NCI-H748 treated with DMSO at 0.1 percent for 48 hours (cell line): ENCODE measurements at places on chromosomes 16 and 17.
A peak's percentile ranks its signal among the peaks of the same experiment; 100 is the strongest.

GRCh38 chr16:62014319-62014923, 21.8 kb downstream of the CDH8 start:
- peak; percentile 68 for DNase-seq

DNA sequence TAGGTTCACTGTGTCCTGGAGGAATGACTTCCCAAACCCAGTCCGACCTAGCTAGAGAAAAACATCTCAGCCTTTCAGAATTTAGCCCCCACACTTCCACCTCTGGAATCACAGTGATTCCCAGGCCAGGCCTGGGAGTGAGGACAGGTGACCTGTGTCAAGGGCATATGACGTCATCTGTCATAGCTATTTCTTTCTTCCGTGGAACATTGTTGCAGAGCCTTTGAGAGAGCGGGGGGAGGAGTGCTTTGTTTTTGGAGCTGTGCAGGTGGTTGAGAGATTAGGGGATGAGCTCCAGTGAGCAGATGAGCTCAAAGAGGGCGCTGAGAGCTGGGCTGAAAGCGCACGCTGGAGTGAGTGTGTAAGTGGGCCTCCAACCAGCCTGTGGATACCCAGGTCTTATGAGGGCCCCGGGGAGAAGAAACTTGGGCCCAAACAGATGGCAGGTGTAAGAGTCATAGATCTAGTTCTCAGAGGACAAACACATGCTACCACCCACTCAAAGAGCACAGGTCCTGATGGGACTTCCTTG, 344.8 kb downstream of the SNX29 start:
- no peak for DNase-seq

DNA sequence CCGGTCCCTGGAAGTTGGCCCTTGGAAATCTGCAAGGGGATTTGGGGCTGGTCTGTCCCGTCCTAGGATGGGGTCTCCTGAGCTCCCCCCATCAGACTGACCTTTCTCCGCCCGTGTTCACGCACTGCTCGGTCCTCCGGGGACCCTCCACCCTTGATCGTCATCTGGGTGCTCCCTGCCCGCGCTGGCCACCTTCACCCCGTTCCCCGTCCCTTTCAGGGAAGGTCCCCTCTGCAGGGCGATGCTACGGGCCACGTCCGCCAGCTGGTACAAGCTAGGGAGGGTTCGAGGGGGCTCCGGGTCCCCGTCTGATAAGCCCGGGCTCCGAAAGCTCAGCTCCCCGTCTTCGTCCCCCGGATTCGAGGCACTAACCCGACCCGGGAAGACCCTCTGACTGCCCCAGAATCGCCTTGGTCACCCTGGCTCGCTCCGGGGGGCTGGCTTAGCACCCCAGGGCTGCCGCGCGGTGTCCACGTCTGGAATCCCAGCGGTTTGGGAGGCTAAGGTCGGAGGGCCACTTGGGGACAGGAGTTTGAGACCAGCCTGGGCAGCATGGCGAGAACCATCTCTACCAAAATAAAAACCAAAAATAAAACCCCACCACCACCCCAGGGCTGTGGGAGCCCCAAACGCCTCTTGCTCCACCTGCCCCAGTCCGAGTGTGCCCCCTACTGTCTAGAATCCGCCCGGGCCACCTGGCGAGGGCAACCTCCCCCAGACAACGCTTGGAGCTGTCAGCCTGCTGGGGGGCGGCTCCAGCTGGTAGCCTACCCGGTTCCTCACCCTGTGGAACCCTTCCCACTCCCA, 1.1 kb upstream of the SLC43A2 start:
- DNase-seq = peak; percentile 23

GRCh38 chr17:2749784-2750181, 331 bp upstream of the CCDC92B start:
- peak; percentile 54 for DNase-seq

GRCh38 chr16:21101631-21102420, 48.8 kb downstream of the DNAH3 start:
- no peak for DNase-seq

DNA sequence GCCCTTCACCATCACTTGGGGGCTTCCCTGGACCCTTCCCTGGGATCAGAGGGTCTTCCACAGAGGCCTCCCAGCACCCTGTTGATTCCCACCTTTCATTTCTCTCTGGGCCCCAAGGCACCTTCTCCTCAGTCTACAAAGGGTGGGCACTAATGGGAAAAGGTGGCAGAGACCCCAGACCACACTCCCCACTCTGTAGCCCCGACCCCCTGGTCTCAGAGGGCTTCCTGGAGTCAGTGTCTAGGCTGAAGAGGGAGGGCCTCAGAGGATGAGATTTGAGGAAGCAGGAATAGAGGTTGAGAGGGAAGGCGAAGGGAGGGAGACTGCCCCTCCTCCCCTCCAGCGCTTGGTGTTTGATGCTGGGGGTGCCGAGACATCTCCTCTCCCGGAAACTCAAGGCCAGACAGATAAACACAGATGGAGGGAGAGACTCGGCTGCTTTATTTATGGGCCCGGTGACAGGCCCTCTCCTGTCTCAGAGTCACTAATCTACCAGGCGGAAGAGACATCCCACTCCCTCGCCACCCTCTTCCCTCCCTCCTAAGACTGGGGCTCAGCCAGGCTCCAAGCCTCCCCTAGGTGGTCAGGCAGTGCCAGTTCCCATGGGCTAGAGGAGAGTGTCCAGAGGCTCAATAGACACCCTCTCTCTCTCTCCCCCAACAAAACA, 18.5 kb upstream of the SP2 start:
- DNase-seq = no peak

- no peak for DNase-seq
These were observed 28.1 kb downstream of the HASPIN start for GRCh38 chr17:3751836-3752235.

- no peak for DNase-seq
These were observed 243.2 kb upstream of the GSE1 start for GRCh38 chr16:85369741-85370528.

GRCh38 chr17:41539071-41539492, 11.0 kb upstream of the KRT19 start:
- no peak for DNase-seq

- no peak for DNase-seq
These were observed 38.7 kb downstream of the SREBF1 start for GRCh38 chr17:17798010-17798556.

DNA sequence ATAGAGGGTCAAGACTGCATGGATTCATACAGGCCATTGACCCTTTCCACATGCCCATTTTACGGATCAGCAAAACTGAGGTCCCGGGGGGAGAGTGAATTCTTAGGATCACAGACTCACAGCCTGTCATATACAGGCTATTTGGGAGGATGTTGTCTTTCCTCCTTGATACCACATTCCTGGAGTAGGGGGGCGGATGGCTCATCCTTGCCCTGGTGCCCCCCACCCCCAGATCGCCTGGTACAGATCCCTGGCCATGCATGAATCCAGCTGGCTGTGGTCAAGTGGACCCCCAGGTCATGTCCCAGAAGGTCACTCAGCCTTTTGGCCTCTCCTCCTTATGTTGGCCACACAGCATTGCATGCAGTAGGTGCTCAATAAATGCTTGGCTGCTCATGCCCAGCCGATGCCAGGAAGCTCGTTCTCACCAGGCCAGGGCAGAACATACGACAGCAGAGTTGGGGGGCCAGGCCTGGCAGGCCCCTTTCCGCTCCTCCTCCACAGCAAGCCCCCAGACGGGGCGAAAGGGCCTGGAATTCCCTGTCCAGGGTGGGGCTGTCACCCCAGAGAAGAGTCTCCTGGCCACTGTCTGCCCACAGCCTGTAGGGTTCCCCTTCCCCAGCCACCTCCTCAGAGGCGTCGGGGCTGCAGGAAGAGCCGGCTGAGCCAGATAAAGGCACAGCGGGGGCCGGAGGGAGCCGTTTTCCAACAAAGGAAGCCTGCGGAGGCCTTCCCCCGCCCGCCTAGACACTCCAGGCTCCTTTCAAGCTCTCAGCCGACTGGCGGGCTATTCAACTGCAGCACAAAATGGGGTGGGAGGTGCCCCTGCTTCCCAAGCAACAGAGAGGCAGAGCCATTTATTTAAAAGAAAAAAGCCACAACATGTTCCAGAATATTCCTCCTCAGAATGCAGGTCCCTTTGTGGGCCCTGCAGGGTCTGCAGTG, 215.7 kb upstream of the CIBAR2 start:
- DNase-seq = peak; percentile 66

GRCh38 chr16:8528471-8528870, 61.8 kb downstream of the TMEM114 start:
- DNase-seq = no peak

DNA sequence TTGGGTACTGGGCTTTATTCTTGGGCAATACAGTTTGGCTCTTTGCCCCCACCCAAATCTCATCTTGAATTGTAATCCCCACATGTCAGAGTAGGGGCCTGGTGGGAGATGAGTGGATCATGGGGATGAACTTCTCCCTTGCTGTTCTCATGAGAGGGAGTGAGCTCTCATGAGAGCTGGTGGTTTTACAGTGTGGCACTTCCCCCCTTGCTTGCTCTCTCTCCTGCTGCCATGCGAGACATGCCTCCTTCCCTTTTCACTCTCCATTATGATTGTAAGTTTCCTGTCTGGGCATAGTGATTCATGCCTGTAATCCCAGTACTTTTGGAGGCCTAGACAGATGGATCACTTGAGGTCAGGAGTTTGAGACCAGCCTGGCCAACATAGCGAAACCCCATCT, 18.1 kb upstream of the CNEP1R1 start:
- DNase-seq = no peak

GRCh38 chr16:85082173-85083050, 29.9 kb downstream of the CIBAR2 start:
- no peak for DNase-seq

GRCh38 chr17:67021196-67021595, 23.2 kb upstream of the CACNG1 start:
- no peak for DNase-seq

DNA sequence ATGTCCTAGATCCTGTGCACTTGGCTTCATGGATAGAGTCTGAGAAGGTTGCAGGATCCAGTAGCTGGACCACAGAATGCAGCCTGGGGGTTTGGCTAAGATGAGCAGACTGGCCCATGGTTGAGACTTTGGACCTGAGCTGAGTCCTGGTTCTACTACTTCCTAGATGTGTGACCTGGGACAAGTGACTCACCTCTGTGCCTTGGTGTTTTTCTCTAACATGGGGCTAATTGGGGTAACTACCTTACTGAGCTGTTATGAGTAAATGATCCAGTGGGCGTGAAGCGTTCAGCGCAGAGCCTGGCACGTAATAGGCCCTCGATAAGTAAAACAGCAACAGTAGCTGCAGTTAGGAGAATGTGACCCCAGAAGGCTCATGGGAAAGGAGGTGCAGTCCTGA, 38.8 kb downstream of the SNX20 start:
- DNase-seq = no peak

DNA sequence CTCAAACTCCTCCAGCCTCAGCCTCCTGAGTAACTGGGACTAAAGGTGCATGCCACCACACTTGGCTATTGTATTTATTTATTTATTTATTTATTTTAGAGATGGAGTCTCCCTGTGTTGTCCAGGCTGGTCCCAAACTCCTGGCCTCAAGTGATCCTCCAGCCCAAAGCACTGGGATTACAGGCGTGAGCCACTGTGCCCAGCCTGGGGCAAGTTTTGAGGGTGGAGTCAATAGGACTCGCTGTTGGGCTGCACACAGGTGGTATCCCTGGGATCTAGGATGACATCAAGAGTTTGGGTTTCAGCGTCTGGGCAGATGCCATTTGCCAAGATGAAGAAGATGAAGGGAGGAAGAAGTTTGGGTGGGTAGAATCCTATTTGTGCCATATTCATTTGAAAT, 213.9 kb downstream of the GSG1L start:
- no peak for DNase-seq

GRCh38 chr16:86523166-86523740, 12.9 kb downstream of the FOXF1 start:
- DNase-seq = no peak

DNA sequence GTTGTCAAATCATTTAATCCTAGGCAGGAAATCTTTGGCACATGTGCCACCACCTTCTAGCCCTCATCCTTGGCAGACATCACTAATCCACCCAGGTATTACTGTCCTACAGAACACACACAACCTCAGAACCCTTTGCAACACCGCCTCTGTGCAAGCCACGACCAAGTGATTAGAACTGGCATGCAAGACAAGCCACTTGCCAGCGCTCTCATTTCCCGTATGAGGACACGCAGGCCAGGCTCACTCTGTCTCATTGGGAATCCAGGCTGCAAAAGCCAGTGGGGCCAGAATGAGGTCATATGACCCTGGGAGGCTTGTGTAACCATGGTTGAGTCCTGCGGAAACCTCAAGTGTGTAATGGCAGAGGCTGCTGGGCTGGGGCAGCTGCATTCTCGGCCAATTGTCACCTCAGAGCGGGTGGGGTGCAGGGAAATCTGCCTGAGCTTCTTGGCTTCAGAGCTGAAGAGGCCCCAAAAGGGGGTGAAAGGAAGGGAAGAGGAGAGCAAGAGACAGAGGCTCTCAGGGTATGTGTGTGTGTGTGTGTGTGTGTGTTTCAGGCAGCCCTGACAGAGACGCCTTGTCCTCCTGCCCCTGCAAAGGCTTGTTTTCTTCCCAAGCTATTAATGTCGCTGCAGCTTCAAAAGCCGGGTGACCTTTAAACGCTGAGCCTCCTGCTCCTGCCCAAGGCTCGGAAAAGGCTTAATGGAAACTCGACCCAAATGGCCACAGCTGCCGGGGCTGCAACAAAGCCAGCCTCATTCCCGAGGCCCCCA, 43.2 kb upstream of the MRPS23 start:
- peak; percentile 36 for DNase-seq

GRCh38 chr17:44914148-44914547, 1.2 kb downstream of the GFAP start:
- DNase-seq = no peak

DNA sequence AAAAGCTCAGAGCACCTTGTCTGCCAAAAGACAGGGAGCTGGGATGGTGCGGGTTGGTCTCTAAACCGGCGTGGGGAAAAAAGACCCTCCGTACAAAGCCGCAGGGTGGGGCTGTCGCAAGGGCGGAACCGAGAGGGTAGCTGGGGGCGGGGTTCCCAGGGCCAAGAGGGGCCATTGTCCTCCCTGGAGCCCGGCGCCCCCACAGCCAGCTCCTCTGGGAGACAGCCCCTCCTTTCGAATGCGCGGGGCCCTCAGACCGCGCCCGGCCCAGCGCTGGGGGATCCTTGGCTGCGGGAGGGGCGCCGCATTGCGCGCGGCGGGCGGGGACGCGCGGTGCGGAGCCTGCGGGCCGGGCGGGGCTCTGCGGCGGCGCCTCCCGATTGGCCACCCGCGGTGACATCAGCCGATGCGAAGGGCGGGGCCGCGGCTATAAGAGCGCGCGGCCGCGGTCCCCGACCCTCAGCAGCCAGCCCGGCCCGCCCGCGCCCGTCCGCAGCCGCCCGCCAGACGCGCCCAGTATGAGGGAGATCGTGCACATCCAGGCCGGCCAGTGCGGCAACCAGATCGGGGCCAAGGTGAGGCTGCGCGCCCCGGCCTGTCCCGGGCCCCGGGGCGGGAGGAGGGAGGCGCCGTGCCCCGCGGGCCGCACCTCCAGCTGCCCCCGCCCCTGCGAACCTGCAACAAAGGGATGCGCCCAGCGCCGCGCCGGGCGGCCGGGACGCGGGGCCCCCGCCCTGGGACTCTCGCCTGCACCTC, at the start of gene TUBB3:
Gene TUBB3 (plus strand): TSS at position 459 of the 756 bp plus-strand sequence. CDS start 60 bp downstream, at position 519.
- DNase-seq = peak; percentile 33

GRCh38 chr16:67549240-67549639, 13.1 kb upstream of the CTCF start:
- no peak for DNase-seq

DNA sequence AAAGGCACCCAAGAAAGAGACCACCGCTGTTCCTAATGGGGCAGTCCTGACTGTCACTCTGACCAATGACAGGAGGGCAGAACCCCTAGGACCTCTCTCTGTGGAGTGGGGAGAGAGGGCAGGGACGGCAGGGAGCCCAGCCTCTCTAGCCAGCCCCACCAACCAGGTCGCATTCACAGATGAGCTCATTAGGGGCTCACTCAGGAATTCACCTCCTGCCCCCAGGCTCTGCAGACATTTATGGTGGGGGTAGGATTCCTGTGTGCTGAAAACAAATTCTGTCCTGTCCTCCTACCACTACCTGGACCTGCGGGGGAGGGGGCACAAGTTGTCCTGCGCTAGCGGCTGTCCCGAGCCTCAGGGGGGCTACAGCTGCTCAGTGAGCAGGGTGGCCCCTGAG, 27.7 kb upstream of the GPRC5C start:
- no peak for DNase-seq
